Progenitor cell of endocrine pancreas (in vitro differentiated cells): ENCODE measurements at places on chromosomes 6 and 20. TPM values are rescaled to one million over a fixed set of nuclear protein-coding genes. Genes with fewer than 3 reads are reported as not detected.

The C20orf141 gene
- not detected in 2 replicates for total RNA-seq

The AVP gene
- total RNA-seq, result not detected in 2 replicates

The ALDH5A1 gene
- 14.5 and 14.6 TPM in 2 replicates for total RNA-seq

The AIG1 gene
- total RNA-seq, result 39.0 and 40.0 TPM in 2 replicates

The CYP24A1 gene
- not detected in 2 replicates for total RNA-seq

The ADGRF1 gene
- 0.12 and 0.93 TPM in 2 replicates for total RNA-seq

The MUC22 gene
- not detected in 2 replicates for total RNA-seq

The PGBD1 gene
- total RNA-seq, result 11.4 and 11.7 TPM in 2 replicates

The CGA gene
- total RNA-seq, result 5.5 and 7.1 TPM in 2 replicates

The FKBP1C gene
- 0.44 and 0.89 TPM in 2 replicates for total RNA-seq

The IRAK1BP1 gene
- 10.6 and 10.7 TPM in 2 replicates for total RNA-seq

The CTAGE9 gene
- not detected in 2 replicates for total RNA-seq

The SMIM8 gene
- 16.1 and 16.8 TPM in 2 replicates for total RNA-seq

The TSBP1 gene
- total RNA-seq, result not detected in 2 replicates

The PI3 gene
- not detected in 2 replicates for total RNA-seq

The RIN2 gene
- 36.0 and 36.1 TPM in 2 replicates for total RNA-seq

The GFOD1 gene
- total RNA-seq, result 0.81 and 0.98 TPM in 2 replicates

The TMC2 gene
- not detected in 2 replicates for total RNA-seq

The RGS17 gene
- 1.7 and 2.6 TPM in 2 replicates for total RNA-seq

The LY6G6F gene
- total RNA-seq, result not detected in 2 replicates

The MDFI gene
- 48.3 and 59.4 TPM in 2 replicates for total RNA-seq

The FABP7 gene
- 6.8 and 7.2 TPM in 2 replicates for total RNA-seq

The HLA-DMB gene
- 1.1 and 1.8 TPM in 2 replicates for total RNA-seq
